H54 (cell line): ENCODE measurements at places on chromosomes 2 and 18.

GRCh38 chr2:39728941-39729351 lies 50.1 kb downstream of the THUMPD2 start:
- peak; percentile 27 for DNase-seq

- DNase-seq = no peak
These were observed 25.8 kb upstream of the TMEM182 start for GRCh38 chr2:102736110-102736409.

GRCh38 chr2:53784436-53784835 lies 2.3 kb downstream of the ASB3 start:
- DNase-seq = no peak

GRCh38 chr2:219949053-219949452 lies 321.6 kb downstream of the SLC4A3 start:
- DNase-seq = no peak

GRCh38 chr2:132911726-132912724 lies 242.0 kb upstream of the LYPD1 start:
- DNase-seq = no peak

GRCh38 chr2:166468124-166469024 lies 25.7 kb downstream of the SCN7A start:
- no peak for DNase-seq

DNA sequence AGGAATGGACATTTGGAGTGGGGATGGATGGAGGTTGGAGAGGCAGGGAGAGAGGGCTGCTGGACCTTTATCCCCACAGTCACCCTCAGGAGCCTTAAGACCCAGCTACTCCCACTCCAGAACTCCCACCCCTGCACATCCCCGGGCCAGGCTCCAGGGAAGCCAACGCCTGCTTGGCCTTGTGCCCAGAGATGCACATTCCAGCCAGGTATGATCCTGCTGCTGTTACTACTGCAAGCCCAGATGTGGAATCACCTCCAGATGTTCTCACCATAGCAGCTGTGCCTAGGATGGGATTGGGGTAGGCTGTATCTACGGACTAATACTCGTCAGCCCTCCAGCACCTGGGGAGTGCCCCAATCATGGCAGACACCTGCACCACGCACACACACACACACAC lies 71.7 kb downstream of the ZFP36L2 start:
- no peak for DNase-seq

DNA sequence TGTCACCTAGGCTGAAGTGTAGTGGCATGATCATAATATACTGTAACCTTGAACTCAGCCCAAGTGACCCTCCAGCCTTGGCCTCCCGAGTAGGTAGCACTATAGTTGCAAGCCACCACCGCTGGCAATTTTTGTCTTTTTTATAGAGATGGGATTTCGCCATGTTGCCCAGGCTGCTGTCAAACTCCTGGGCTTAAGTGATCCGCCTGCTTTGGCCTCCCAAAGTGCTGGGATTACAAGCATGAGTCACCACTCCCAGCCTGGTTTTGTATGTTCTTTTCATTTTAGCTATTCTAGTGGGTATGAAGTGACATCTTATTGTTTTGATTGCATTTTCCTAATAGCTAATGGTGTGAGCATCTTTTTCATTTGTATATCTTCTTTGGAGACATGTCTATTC lies 11.3 kb upstream of the EXOC6B start:
- DNase-seq = no peak

- DNase-seq = no peak
These were observed 314.9 kb upstream of the SOX11 start for GRCh38 chr2:5377323-5377722.

DNA sequence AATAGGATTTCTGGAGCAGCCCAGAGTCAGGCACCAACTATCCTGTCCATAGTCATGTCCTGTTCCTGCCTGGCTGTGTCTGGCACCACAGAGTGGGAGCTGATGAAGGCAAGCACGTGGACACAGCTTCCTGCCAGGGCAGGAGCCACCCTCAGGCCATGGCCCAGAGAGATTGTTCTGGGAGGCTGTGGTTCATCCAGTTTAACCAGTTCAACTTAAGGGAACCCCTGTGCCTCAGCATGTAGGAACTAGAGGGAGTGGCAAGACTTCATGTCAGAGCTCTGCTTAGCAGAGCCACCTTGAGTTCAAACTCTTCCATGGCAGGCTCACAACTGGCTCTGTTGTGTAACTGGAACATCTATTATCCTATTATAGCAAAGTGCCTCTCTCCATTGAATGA lies 73.2 kb upstream of the NCKAP5 start:
- no peak for DNase-seq

GRCh38 chr2:188327518-188328213 lies 36.0 kb downstream of the GULP1 start:
- no peak for DNase-seq

- no peak for DNase-seq
These were observed 38.8 kb downstream of the DYSF start for GRCh38 chr2:71492112-71492511.

GRCh38 chr2:129923265-129924091 lies 56.0 kb upstream of the RAB6C start:
- no peak for DNase-seq

- no peak for DNase-seq
These were observed 491 bp downstream of the ALK start for GRCh38 chr2:29920631-29921559.

DNA sequence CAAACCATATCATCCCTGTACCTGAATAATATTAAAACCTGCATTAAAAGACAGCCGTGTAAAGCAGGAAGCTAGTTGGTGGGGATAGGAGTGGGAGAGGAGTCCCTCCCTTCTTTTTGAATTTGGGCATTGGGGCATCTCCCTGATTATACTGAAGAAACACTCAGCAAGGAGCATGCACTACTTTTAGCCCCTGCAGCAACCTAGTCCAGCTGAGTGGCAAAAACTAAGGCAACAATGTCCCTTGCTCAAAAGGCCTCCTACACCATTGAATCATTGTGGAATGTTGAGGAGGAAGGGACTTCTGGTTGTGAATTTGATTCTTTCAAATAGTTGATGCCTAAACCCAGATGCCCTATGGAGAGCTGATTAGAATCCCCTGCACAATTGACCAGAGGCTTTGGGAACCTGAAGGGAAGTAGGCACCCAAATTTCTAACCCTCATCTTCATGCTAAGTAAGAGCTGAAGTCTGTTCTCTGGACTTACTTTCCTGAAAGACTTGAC lies 111.7 kb downstream of the DDX1 start:
- DNase-seq = no peak

- DNase-seq = no peak
These were observed 198.9 kb upstream of the NABP1 start for GRCh38 chr2:191478799-191479679.

- DNase-seq = no peak
These were observed 155.1 kb upstream of the SERPINE2 start for GRCh38 chr2:224194161-224194560.

- DNase-seq = peak; percentile 31
These were observed 148.7 kb downstream of the AGAP1 start for GRCh38 chr2:235642446-235643098.

DNA sequence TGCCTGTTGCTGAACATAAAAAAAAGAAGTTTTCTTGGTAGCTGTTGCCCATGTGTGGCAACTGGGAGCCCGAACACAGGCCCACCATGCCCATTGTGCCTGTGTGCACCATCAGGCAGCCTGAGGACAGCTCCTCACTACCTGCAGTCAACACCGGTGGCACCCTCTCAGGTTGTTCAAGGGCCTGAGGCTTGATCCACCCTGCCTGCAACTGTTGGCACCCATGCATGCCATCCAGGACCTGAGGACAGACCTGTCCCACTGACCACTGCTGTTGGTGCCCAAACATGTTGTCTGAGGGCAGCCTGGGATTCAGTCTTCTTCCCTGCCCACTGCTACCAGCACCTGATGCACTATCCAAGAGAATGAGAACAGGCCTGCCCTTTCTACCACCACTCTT lies 661.1 kb upstream of the ZNF804A start:
- DNase-seq = no peak

- no peak for DNase-seq
These were observed 3.2 kb downstream of the CD226 start for GRCh38 chr18:69944436-69944835.

DNA sequence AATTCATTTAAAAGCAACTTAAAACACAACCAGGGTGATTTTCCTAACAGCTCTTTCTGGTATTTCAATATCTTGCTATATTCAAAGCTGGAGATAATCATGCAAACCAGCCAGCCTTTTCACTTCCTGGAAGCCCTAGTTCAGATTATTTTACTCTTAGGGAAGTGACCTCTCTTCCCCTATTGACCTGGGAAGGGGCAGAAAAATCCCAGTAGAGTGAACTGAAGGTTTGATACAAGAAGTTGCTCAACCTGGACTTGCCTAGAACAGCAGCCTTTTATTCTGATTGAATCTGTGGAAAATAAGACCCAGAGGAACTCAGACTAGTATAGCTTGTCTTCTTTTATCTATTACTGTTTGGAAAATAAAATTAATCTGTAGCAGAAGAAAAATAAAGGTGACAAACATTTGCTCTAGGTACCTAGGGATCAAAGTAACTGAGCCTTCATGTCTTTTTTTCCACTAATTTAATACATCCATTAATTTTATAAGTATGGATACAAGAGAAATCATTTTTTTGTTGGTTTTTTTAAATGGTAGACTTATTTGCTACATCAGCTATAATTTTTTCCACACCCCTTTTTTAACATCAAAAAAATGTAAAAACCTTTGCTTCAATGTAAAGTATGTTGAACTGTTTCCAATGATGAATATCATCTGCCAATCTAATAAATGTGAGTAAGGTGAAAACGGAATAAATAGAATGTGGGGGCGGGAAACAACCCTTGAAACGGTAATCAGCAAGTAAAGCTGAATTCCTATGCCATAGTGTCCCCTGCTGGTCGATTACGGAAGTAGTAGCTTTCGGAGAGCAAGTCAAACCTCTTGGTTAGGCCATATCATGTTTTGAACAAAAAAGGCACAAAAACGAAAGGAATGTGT lies 629.9 kb downstream of the NRXN1 start:
- peak; percentile 2 for DNase-seq
